CD4-positive, alpha-beta T cell treated with Interleukin-21 for 1 hour (primary cell): ENCODE measurements at places on chromosomes 3 and 15.

- no peak for DNase-seq
These were observed 8.8 kb downstream of the STARD9 start for GRCh38 chr15:42584031-42584765.

- no peak for DNase-seq
These were observed 118.5 kb downstream of the TLE3 start for GRCh38 chr15:69979262-69979661.

GRCh38 chr3:146953511-146953981, 348.4 kb upstream of the PLSCR5 start:
- no peak for DNase-seq

GRCh38 chr15:60889006-60889405, 340.1 kb downstream of the RORA start:
- DNase-seq: no peak

- no peak for DNase-seq
These were observed 20.6 kb downstream of the CDCP1 start for GRCh38 chr3:45125550-45126026.

- DNase-seq: no peak
These were observed 736.3 kb upstream of the ARRDC4 start for GRCh38 chr15:97224191-97224641.

- DNase-seq: no peak
These were observed 3.9 kb downstream of the CHST2 start for GRCh38 chr3:143123353-143123984.

- no peak for DNase-seq
These were observed 60.0 kb downstream of the TMOD3 start for GRCh38 chr15:51889486-51889885.
